ENCODE measurements at places on chromosomes 5 and 9.

GRCh38 chr9:33135031-33135461 is 32.1 kb downstream of the B4GALT1 start:
- DNase-seq: no peak

DNA sequence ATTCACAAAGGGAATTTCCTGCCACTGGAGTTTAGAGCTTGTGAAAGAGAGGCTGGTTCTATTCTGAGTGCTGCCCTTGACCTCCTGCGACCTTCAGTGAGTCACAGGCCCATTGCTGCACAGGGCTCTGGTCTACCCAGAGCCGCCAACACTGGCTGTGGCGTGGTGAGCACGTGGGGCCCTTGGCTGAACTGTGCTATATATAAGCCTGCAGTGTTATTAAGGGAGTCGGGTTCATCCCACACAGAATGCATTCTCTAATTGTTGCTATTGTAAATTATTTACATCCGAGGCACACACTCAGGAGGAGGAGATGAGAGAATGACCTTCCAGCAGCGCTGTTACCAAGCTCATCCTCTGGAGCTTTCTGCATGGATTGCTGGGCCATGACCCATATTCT is 47.1 kb downstream of the BRINP1 start:
- DNase-seq: no peak

GRCh38 chr5:88964831-88965230 is 81.8 kb upstream of the MEF2C start:
- no peak for DNase-seq

DNA sequence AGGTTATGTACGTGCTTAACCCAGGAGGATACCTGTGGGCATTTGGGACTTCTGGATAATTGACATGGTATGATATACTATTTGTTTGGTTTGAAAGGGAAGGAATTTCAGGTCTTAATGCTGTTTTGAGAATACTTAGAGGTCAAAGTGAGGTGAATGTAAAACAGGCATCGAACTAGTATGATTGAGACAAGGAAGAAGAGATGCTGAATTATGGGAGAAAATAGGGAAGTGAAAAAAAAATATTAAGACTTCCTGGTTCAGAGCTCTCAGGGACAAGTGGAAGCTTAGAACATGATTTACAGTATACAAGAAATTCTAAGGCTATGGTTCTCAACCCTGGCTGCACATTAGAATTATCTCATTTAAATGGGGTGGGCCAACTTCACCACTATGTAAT is 115.3 kb downstream of the CD180 start:
- DNase-seq: no peak

- DNase-seq: no peak
These were observed 28.3 kb downstream of the LEAP2 start for GRCh38 chr5:132901730-132902129.

- DNase-seq: no peak
These were observed 2.4 kb downstream of the ACTL7A start for GRCh38 chr9:108864446-108864845.

- no peak for DNase-seq
These were observed 782.9 kb downstream of the CDH12 start for GRCh38 chr5:22070186-22070728.

- DNase-seq: no peak
These were observed 35.8 kb downstream of the WNK2 start for GRCh38 chr9:93219692-93220091.

- no peak for DNase-seq
These were observed 110.7 kb downstream of the PLK2 start for GRCh38 chr5:58348996-58349728.

DNA sequence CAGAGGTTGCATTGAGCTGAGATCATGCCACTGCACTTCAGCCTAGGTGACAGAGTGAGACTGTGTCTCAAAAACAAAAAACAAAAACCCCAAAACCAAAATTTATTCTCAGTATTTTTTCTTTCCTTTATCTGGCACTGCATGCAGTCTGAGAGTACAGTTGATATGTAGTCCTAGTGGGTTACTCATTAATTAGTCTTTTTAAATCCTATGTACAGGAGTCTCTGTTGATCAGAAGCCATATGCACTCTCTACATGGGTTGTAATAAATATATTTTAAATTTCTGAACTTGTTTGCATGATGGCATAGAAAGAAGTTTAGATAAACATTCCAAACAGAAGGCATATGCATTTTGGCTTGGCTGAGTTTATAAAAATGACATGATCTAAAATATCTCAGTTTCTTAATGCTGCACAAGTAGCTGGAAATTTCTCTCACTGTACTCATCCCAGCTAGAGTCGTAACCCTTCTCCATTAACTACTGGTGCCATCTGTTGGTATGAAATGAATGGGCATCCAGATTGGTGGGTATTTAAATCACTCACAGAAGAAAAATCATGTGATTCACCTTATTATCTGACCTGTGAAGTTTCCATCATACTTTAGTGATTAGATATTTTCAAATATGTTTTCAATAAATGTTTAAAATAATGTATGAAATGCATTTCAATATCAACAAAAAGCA is 284.8 kb downstream of the CTNND2 start:
- no peak for DNase-seq

- no peak for DNase-seq
These were observed 314.5 kb upstream of the ACO1 start for GRCh38 chr9:32069969-32070368.

DNA sequence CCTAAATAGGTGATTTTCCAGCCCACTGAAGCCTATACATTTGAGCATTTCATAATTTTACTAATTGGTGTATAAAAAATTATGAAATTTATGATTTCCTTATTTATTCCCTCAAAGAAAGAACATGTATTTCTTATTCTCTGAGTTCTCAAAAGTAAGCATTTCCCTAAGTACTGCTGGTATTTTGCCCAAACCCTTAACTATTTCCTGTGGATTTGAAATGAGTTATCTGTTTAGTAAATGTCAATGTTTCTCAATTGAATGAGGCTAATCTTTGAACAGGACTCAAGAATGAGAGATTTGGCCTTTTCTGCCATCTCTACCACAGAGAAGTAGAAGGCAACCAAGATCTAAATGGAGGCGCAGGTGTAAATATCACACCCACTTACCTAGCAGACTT is 751.7 kb downstream of the TLE1 start:
- no peak for DNase-seq

Data from NK-92 treated with Interleukin-12 subunit alpha and Interleukin-12 subunit beta, amount 100 ng/mL, for 24 hours (cell line).